ENCODE measurements at places on chromosomes 1 and 21.

DNA sequence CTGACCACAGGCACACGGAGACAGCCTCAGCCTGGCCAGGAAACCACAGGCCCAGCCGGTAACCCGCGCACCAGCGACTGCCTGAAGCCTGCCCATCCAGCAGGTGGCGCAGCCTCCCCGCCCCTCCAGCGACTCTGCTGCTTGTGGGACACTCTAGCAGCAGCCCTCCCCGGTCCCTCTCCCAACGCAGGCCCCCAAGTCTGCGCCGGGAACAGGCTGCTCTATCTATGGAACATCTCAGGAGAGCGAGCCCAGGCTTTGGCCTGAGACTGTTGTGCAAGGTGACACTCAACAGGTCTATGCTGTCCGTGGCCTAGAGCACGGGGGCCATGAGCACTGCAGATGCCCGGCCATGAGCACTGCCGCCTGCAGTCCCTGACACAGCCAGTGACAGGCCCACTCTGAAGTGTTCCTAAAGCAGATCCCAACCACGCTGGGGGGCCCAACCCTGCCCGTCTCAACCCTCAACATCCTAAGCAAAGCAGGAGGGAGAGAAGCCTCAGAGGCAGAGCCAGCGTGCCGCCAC is 28.4 kb downstream of the WDR4 start:
- no peak for DNase-seq

GRCh38 chr21:46118316-46119143 is 20.6 kb downstream of the COL6A2 start:
- no peak for DNase-seq

GRCh38 chr1:157477419-157477818 is 74.9 kb downstream of the FCRL5 start:
- DNase-seq = no peak

GRCh38 chr1:95088303-95088702 is 15.6 kb upstream of the ALG14 start:
- DNase-seq = no peak

- DNase-seq = no peak
Observed at GRCh38 chr1:23825762-23826522, 713 bp upstream of the HMGCL start.

- DNase-seq = no peak
Observed at GRCh38 chr1:57752843-57753242, 329.0 kb upstream of the DAB1 start.

DNA sequence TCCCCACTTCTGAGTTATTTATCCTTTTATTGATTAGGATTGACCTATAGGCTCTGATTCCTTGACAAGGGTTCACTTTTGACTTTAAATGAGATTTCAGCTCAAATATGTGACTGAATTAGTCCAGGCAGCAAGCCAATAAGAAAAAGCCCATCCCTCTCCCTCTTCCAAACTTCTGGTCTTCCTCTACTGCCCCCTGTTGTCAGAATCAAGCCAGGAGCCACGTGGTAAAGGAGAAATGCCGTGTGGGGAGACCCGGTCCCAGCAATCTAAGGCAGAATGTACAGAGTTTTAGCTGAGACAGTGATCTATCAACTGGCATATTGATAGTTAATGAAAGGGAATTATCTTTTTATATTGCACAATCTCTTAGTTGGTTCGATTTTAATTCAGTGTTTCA is 5.2 kb downstream of the ADAMTS5 start:
- DNase-seq = no peak

- DNase-seq = no peak
Observed at GRCh38 chr21:24716281-24716918, 890.9 kb downstream of the MRPL39 start.

- DNase-seq = no peak
Observed at GRCh38 chr1:10655002-10655401, 141.4 kb downstream of the CASZ1 start.

DNA sequence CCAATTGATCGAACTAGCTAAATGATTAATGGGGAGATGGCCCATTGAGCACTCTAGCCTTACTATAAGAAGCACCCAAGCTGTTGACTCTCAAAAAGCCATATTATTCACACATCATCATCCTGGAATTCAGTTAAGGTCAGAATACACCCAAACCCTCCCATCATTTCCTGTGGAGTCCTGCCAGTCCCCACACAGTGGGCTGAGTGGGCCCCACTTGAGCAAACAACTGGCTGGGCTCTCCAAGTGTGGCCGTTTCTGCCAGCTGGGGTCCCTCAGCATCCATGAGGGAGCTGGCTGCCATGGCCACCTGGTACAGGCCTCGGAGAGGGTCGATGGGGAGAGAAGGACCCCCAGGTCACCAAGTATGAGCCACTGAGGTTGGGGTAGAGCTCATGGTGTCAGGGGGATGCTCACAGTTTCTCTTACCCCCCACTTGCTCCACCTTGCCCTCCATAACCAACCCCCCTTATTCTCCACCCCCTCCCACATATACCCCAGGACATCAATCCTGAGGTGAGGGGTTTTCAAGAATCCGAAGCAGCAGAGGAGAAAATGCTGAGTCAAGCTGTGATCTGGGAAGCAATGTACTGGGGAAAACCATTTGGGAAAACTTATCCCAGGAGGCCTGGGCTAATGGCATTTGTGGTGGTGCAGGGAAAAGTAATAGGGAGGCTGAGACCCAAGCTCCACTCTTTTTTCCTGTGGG is 60.3 kb downstream of the UBE2T start:
- DNase-seq = no peak

- no peak for DNase-seq
Observed at GRCh38 chr1:66012106-66012784, 219.6 kb downstream of the PDE4B start.

- no peak for DNase-seq
Observed at GRCh38 chr1:195434566-195435203, 1173.6 kb downstream of the KCNT2 start.

DNA sequence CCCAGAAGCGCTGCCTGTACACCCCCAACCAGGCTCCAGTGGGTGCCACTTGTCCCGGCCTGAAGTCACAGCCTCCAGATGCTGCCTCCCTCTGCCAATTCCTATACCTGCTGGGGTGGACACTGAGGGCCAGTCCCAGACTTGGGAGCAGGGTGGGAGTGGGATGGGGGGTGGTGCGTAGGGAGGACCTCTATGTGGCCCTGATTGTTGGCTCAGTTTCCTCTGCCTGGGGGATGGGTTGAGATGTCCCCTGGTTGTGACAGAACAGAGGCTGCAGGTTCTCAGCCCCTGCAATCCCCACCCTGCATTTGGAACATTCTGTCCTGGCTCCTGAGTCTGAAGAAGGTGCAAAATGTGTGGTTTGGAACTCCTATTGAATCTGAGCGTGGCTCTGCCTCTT is 27.2 kb downstream of the RAB7B start:
- DNase-seq = no peak

GRCh38 chr1:212979340-212980122 is 29.2 kb downstream of the VASH2 start:
- no peak for DNase-seq

DNA sequence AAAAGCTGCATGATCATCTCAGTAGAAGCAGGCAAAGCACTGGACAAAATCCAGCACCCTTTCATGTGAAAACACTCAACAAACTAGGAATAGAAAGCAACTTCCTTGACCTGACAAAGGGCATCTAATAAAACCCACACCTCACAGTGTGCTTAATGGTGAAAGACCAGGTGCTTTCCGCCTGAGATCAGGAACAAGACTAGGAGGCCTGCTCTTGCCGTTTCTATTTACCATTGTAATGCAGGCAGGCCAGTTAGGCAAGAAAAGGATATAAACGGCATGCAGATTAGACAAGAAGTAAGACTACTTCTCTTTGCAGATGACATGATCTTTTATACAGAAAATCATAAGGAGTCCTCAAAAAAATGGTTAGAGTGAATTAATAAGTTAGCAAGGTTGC is 37.2 kb downstream of the SLC37A1 start:
- no peak for DNase-seq

DNA sequence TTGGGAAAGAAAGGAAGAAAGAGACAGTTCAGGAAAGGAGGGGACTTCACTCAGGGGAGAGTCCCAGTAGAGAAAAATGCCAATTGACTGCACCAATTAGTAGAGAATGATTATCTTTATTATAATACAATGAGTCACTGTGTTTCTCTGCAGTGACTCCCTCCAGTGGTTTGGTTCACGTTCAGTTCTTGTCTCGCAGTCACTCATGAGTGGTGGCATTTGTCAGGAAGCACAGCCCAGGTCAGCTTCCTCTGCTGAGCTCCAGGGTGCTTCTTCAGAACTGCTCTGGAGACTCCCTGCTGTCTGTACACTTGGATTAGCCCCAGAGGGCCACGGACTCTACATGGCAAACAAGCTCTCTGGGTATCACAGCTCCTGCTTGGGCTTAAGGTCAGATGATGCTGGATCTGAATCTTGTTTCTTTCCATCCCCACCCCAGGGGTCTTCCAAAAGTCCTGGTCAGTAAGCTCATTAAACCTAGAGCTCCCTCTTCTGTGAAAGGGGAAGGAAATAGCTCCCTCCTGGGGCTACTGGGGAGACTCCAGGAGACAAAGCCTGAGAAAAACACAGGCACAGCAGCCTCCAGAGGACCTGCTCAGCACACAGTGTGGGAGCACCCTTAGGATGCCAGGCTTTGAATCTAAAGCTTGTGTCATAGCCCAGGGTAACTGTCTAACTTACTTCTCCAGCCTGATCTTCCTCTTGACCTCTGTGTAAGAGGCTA is 619.0 kb downstream of the AJAP1 start:
- DNase-seq = no peak

- DNase-seq = no peak
Observed at GRCh38 chr21:35543746-35544145, 494.6 kb upstream of the RUNX1 start.

DNA sequence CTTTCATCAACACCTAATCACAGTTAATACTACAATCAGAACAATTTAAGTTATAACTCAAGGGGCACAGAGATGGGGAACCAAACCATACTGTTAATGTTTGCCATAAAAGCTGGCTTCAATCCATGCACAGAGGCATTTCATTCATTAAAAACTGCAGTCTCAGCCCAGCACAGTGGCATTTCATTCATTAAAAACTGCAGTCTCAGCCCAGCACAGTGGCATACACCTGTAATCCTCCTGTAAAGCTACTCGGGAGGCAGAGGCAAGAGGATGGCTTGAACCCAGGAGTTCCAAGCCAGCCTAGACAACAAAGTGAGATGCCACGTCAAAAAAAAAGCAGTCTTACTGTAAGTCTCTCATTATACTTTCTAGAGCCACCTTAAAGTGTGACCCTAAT is 29.2 kb downstream of the ARID4B start:
- DNase-seq = no peak

DNA sequence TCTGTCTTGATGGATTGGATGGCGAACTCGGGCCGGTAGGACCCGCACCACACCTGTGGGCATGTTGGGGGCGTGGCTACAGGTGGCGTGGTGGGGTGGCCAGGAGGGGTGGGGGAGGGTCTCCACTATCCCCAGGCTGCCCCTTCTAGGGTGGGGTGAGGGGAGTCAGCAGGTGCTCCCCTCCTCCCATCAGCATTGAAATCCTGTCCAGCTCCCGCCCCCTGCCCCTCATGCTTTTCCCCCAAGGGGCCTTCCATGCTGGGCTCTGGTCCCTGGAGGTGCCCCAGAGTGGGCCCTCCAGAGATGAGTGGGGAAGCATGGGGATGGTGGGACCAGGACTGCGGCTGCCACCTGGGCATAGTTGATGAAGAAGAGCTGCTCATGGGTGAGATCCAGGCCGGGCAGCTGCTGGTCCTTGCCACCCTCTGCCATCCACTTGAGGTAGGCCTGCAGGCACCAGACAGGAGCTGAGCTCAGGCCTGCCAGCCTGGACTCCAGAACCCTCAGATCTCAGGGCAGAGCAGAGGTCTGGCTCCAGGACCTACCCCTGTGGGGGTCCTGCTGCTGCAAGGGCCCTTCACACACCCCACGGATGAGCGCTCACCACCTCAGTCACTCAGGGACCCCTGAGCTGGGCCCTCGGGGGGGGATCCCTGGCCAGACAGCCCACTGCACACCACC is 5.1 kb downstream of the PRXL2B start:
- no peak for DNase-seq

- DNase-seq = no peak
Observed at GRCh38 chr1:12203216-12204007, 26.4 kb upstream of the VPS13D start.

GRCh38 chr1:40876891-40877290 is 14.7 kb upstream of the CITED4 start:
- DNase-seq = no peak

DNA sequence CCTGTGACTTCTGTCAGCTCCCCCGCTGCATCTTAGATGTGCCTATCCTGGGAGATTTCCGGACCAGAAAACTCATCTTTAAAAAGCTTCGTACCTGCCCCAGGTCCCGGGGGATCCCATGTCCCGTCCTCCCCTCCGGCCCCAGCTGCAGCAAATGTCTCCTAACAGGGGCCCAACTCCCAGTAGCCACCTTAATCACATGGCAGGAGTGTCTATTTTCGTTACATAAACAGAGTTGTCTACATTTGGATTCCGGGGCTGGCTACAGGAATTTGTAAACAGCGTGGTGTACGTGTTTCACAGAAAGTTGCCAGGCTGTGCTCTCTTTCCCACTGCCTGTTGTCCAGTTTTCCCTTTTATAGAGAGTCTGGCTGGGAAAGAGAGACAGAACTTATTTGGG is 17.9 kb upstream of the KCNE2 start:
- no peak for DNase-seq

GRCh38 chr21:43723648-43724047 is 4.7 kb downstream of the PDXK start:
- no peak for DNase-seq

- no peak for DNase-seq
Observed at GRCh38 chr1:156260896-156261295, 13.0 kb upstream of the PAQR6 start.

DNA sequence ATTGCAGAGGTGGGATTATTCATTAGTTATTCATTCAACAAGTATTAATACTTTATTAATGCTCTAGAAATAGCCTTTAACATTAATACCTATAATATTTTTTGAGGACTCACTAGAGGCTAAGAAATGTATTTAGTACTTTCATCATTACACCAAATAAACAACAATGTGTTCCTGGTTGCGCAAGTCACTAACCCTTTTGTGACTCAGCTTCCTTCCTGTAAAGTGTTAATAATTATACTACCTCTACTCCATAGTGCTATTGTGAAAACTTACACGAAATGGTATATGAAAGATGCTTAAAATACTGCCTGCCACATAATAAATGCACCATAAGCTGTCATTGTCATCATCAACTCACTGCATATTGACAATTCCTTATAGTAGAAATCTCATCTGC is 431.0 kb downstream of the DPYD start:
- DNase-seq = no peak

- no peak for DNase-seq
Observed at GRCh38 chr1:230693221-230693620, 20.7 kb downstream of the AGT start.

- no peak for DNase-seq
Observed at GRCh38 chr1:98322086-98322485, 339.4 kb upstream of the SNX7 start.

GRCh38 chr1:45928486-45929205 is 125.2 kb downstream of the MAST2 start:
- no peak for DNase-seq
